Thoracic aorta (tissue), 2 donors: ENCODE measurements at places on chromosomes 16 and 17. TPM values are rescaled to one million over a fixed set of nuclear protein-coding genes. Genes with fewer than 3 reads are reported as not detected.

Gene CDH1
- total RNA-seq = 1.1 TPM

DNA sequence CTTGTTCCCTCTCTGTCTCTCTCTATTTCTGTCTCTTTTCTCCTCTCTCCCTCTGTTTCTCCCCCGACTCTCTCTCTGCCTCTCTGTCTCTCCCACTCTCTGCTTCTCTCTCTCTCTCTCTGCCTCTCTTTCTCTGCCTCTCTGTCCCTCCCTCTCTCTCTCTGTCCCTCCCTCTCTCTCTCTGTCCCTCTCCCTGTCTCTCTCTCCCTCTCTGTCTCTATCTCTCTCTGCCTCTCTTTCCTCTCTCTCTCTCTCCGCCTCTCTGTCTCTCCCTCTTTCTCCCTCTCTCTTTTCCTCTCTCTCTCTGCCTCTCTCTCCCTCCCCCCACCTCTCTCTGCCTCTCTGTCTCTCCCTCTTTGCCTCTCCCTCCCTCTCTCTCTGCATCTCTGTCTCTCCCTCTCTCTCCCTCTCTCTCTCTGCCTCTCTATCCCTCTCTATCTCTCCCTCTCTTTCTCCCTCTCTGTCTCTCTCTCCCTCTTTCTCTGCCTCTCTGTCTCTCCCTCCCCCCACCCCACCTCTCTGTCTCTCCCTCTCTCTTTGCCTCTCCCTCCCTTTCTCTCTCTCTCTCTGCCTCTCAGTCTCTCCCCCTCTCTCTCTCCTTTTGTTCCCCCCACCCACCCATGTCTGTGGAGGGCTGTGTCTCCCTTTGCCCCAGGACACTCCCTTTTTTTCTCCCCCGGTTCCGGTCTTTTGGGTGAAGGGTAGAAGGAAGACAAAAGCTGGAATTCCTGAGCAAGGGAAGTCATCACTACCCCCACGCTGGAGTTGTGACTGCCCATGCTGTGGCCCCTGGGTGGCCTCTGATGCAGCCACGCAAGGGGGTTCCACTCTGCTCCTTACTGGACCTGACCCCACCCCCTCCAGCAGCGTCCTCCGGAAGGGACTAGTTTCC, 27.1 kb upstream of the MGAT5B start:
- H3K27me3 ChIP-seq = no peaks in the 10 kb centered on the region
- DNase-seq = no peak
- H3K4me1 ChIP-seq = peaks cover 13% of the 10 kb centered on the region
- no peaks in the 10 kb centered on the region for H3K36me3 ChIP-seq
- no peak overlapping the region for H3K27ac ChIP-seq

DNA sequence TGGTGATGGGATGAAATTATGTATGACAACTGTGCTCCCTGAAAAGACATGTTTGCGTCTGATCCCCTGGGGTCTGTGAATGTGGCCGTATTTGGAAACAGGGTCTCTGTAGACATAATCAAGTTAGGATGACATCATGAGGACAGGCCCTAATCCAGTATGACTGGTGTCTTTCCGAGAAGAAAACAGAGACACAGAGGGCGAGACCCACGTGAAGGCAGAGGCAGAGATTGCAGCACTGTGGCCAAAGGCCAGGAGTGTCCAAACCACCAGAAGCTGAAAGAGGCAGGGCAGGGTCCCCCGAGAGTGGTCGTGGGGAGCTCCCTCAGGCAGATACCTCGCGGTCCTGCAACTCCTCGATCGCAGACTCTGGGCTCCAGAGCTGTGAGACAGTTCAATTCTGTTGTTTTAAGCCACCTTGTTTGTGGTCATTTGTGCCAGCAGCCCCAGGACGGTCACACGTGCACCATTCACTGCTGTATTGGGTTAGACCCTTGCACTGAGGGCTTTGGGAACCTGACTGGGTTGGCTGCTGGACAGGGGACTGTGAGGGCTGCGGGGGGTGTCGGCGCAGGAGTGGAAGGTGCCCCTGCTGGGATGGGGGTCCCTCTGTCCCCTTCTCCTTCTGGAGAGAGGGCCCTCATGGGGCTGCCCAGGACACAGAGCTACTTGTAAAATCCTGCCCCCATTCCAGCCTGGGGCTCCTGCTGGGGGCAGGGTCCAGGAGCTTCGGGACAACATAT, 27.7 kb downstream of the METRNL start:
- peaks cover 22% of the 10 kb centered on the region for H3K4me1 ChIP-seq
- no peaks in the 10 kb centered on the region for H3K27me3 ChIP-seq
- no peak overlapping the region for H3K4me3 ChIP-seq

Gene NEUROD2
- not detected for total RNA-seq
